Naive B cell (primary cell): ENCODE measurements at places on chromosomes 13 and 19.
A peak's percentile ranks its signal among the peaks of the same experiment; 100 is the strongest.

- no peak for DNase-seq
- no peak overlapping the region for H3K27ac ChIP-seq
- peaks cover 7% of the 10 kb centered on the region for H3K36me3 ChIP-seq
- peaks cover 16% of the 10 kb centered on the region for H3K27me3 ChIP-seq
These were observed 17.3 kb upstream of the PNMA8C start for GRCh38 chr19:46446021-46446420.

GRCh38 chr19:33310606-33311325 lies 8.4 kb upstream of the CEBPA start:
- peaks cover 49% of the 10 kb centered on the region for H3K27me3 ChIP-seq
- no peak overlapping the region for H3K4me3 ChIP-seq
- no peaks in the 10 kb centered on the region for H3K36me3 ChIP-seq
- DNase-seq, result no peak
- no peaks in the 10 kb centered on the region for H3K4me1 ChIP-seq

- no peak for DNase-seq
- no peaks in the 10 kb centered on the region for H3K36me3 ChIP-seq
These were observed 25.1 kb downstream of the CPB2 start for GRCh38 chr13:46079770-46080169.

GRCh38 chr19:3129112-3129511 lies 6.7 kb upstream of the GNA15 start:
- H3K4me1 ChIP-seq, result peaks cover 38% of the 10 kb centered on the region
- H3K4me3 ChIP-seq, result no peak overlapping the region
- no peak overlapping the region for H3K27ac ChIP-seq
- H3K27me3 ChIP-seq, result no peaks in the 10 kb centered on the region
- DNase-seq, result no peak

GRCh38 chr19:8373867-8374813 lies 10.2 kb downstream of the ANGPTL4 start:
- no peak overlapping the region for H3K4me3 ChIP-seq
- H3K4me1 ChIP-seq, result no peaks in the 10 kb centered on the region
- no peaks in the 10 kb centered on the region for H3K36me3 ChIP-seq
- H3K27me3 ChIP-seq, result no peaks in the 10 kb centered on the region

DNA sequence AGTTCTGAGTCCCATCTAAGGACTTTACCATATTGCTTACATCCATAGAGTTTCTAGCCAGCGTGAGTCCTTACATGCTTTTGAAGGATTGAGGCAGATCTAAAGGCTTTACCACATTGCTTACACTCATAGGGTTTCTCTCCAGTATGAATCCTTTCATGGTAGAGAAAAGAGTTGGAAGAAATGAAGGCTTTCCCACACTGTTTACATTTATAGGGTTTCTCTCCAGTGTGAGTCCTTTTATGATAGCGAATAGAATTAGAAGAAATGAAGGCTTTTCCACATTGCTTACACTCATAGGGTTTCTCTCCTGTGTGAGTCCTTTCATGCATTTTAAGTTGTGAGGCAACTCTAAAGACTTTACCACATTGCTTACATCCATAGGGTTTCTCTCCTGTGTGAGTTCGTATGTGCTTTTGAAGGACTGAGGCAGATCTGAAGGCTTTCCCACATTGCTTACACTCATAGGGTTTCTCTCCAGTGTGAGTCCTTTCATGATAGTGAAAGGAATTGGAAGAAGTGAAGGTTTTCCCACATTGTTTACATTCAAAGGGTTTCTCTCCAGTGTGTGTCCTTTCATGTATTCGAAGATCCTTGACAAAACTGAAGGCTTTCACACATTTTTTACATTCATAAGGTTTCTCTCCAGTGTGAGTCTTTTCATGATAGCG lies 8.4 kb upstream of the ZNF433 start:
- no peaks in the 10 kb centered on the region for H3K27me3 ChIP-seq
- peak overlapping the region; percentile 30 for H3K4me3 ChIP-seq
- no peak overlapping the region for H3K27ac ChIP-seq

GRCh38 chr13:110784704-110785103 lies 71.2 kb downstream of the ING1 start:
- H3K27me3 ChIP-seq, result peaks cover 28% of the 10 kb centered on the region
- H3K27ac ChIP-seq, result no peak overlapping the region
- H3K4me3 ChIP-seq, result no peak overlapping the region
- H3K36me3 ChIP-seq, result peaks cover 19% of the 10 kb centered on the region
- H3K4me1 ChIP-seq, result no peaks in the 10 kb centered on the region

DNA sequence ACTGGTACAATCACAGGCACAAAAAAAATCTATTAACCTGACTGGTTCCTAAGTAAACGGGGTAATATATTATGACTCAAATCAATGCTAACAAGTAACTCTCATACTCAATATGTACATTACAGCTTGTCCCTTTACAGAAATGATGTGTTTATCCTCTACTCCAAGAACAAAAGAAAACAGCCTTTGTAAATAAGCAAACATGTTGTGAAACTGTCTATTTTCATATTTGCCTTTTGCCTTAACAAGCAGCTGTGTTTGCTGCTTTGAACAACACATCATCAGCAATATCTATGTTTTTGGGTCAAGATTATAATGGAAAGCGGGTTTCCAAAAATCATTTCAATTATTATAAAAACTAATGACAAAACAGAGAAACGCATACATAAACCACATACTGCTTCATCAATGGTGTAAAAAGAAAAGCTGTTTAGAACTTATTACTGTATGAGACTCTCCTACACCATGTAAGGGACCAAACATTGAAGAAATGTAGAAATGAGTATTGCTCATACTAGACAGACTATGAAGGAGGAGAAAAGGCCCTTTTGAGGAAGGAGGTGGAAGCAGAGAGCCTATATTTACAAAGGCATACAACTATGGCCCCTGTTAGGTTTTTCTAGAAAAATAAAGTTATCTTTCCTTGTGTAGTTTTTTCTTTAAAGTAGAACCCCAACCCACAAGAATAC lies 14.8 kb downstream of the TBC1D4 start:
- DNase-seq, result no peak
- H3K27ac ChIP-seq, result no peak overlapping the region
- no peaks in the 10 kb centered on the region for H3K36me3 ChIP-seq
- no peak overlapping the region for H3K4me3 ChIP-seq
- no peaks in the 10 kb centered on the region for H3K4me1 ChIP-seq

GRCh38 chr13:40439928-40440327 lies 226.5 kb downstream of the FOXO1 start:
- DNase-seq, result no peak
- no peak overlapping the region for H3K4me3 ChIP-seq
- H3K27ac ChIP-seq, result peak overlapping the region; percentile 95
- no peaks in the 10 kb centered on the region for H3K27me3 ChIP-seq
- peaks cover 72% of the 10 kb centered on the region for H3K4me1 ChIP-seq
- no peaks in the 10 kb centered on the region for H3K36me3 ChIP-seq

GRCh38 chr13:73228546-73228945 lies 169.7 kb downstream of the KLF5 start:
- H3K4me1 ChIP-seq, result no peaks in the 10 kb centered on the region
- H3K27me3 ChIP-seq, result no peaks in the 10 kb centered on the region
- no peak for DNase-seq
- no peak overlapping the region for H3K27ac ChIP-seq

DNA sequence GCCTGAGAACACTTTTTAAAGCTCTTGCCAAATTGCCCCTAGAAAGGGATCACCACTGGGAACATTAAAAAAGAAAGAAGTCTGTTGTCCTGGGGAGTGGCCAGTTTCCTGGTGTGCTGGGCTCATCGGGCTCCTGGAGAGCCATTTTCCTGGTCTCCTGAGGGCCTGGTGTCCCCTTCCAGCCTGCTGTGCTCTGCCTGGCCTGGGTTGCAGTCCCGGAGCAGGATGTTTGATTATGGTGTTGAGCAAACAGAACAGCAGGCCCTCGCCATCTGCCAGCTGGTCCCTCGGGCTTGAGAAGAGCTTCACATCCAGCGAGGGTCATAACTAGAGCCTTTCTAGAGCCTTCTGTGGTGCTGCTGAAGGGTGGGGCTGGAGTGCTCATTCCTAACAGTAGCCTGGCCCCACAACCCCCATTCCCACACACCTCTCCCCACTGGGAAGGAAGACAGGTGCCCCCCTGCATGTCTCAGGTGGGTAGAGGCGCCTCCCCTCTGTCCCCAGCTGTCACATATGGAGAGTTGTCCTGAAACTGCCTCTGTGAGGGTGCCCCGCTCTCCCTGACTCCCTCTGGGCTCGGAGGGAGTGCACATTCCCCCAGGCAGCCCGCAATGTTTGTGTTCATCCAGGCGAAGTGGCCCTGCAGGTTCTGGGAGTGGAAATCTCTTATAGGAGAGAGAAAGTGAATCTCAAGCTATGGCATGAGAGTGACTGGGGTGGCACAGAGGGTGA lies 151.1 kb downstream of the SIPA1L3 start:
- peak overlapping the region; percentile 58 for H3K4me3 ChIP-seq
- no peaks in the 10 kb centered on the region for H3K27me3 ChIP-seq
- peak overlapping the region; percentile 94 for H3K27ac ChIP-seq
- no peak for DNase-seq

- no peak for DNase-seq
- H3K27ac ChIP-seq, result peak overlapping the region; percentile 51
- no peaks in the 10 kb centered on the region for H3K27me3 ChIP-seq
- H3K36me3 ChIP-seq, result peaks cover 39% of the 10 kb centered on the region
- H3K4me3 ChIP-seq, result no peak overlapping the region
These were observed 45.7 kb downstream of the NAA16 start for GRCh38 chr13:41356786-41357185.

GRCh38 chr13:40383132-40383531 lies 283.3 kb downstream of the FOXO1 start:
- no peak overlapping the region for H3K27ac ChIP-seq
- H3K4me3 ChIP-seq, result no peak overlapping the region
- no peak for DNase-seq
- H3K27me3 ChIP-seq, result no peaks in the 10 kb centered on the region

- no peaks in the 10 kb centered on the region for H3K4me1 ChIP-seq
- H3K36me3 ChIP-seq, result no peaks in the 10 kb centered on the region
- H3K27me3 ChIP-seq, result peaks cover 16% of the 10 kb centered on the region
- H3K4me3 ChIP-seq, result no peak overlapping the region
- H3K27ac ChIP-seq, result no peak overlapping the region
These were observed 136.8 kb downstream of the COL4A1 start for GRCh38 chr13:110170020-110170790.

- H3K27ac ChIP-seq, result no peak overlapping the region
- H3K27me3 ChIP-seq, result no peaks in the 10 kb centered on the region
- DNase-seq, result no peak
- no peak overlapping the region for H3K4me3 ChIP-seq
These were observed 12.8 kb upstream of the ZNF14 start for GRCh38 chr19:19745496-19746285.

GRCh38 chr13:77016888-77017623 lies 9.9 kb downstream of the FBXL3 start:
- H3K36me3 ChIP-seq, result peaks cover 24% of the 10 kb centered on the region
- H3K27me3 ChIP-seq, result no peaks in the 10 kb centered on the region
- no peak overlapping the region for H3K27ac ChIP-seq
- no peak overlapping the region for H3K4me3 ChIP-seq
- DNase-seq, result no peak

DNA sequence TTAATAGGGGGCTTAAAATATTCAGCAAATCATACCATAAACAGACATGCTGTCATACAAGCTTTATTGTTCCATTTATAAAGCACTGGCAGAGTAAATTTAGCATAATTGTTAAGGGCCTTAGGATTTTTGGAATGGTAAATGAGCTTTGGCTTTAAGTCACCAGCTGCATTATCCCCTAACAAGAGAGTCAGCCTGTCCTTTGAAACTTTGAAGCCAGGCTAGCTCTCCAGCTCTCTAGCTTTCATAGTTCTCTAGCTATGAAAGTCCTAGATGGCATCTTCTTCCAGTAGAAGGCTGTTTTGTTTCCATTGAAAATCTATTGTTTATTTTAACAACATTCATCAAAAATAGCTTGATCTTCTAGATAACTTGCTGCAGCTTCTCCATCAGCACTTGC lies 420.8 kb upstream of the GPC6 start:
- DNase-seq, result no peak
- H3K4me3 ChIP-seq, result no peak overlapping the region
- H3K27ac ChIP-seq, result no peak overlapping the region
- no peaks in the 10 kb centered on the region for H3K27me3 ChIP-seq

- no peaks in the 10 kb centered on the region for H3K4me1 ChIP-seq
- DNase-seq, result no peak
- no peak overlapping the region for H3K4me3 ChIP-seq
- H3K27ac ChIP-seq, result no peak overlapping the region
- no peaks in the 10 kb centered on the region for H3K27me3 ChIP-seq
These were observed 15.6 kb upstream of the SMARCA4 start for GRCh38 chr19:10945264-10945663.
